Activated CD8-positive, alpha-beta memory T cell treated with anti-CD3 and anti-CD28 coated beads for 36 hours (primary cell): ENCODE measurements at places on chromosomes 12 and 14. TPM values are rescaled to one million over a fixed set of nuclear protein-coding genes. Genes with fewer than 3 reads are reported as not detected.

The C12orf56 gene
- not detected for total RNA-seq

The JPH4 gene
- 0.65 TPM for total RNA-seq

The PLEKHA5 gene
- total RNA-seq: 3.9 TPM

The ATL1 gene
- 0.53 TPM for total RNA-seq

The KRT72 gene
- total RNA-seq: not detected

The TCL1A gene
- not detected for total RNA-seq

The GYS2 gene
- total RNA-seq: not detected

The SLC10A1 gene
- total RNA-seq: not detected

The VDR gene
- 104 TPM for total RNA-seq

The ATN1 gene
- total RNA-seq: 44.3 TPM

The RAD9B gene
- 0.95 TPM for total RNA-seq

The SOX5 gene
- 0.04 TPM for total RNA-seq

The PGF gene
- total RNA-seq: not detected

The SPTB gene
- total RNA-seq: 0.17 TPM

The TDRD9 gene
- total RNA-seq: 0.93 TPM

The CLEC12A gene
- total RNA-seq: not detected

The GPR135 gene
- total RNA-seq: 1.6 TPM

The SLC5A8 gene
- total RNA-seq: not detected

The RNASE3 gene
- total RNA-seq: not detected

The CCDC38 gene
- total RNA-seq: 0.31 TPM

The PTPRB gene
- not detected for total RNA-seq

The PRB2 gene
- total RNA-seq: not detected

The MANSC4 gene
- total RNA-seq: not detected

The BCL2L14 gene
- 0.53 TPM for total RNA-seq

The FAM90A1 gene
- total RNA-seq: 0.15 TPM

The MAP3K9 gene
- 5.7 TPM for total RNA-seq

The CYP46A1 gene
- total RNA-seq: 0.46 TPM

The DCAF5 gene
- 30.4 TPM for total RNA-seq

The OR6C76 gene
- total RNA-seq: not detected

The FBXW8 gene
- total RNA-seq: 7.6 TPM

The POTEG gene
- not detected for total RNA-seq

The SCNN1A gene
- 1.4 TPM for total RNA-seq
